Calu3 (cell line): ENCODE measurements at places on chromosomes 12 and 14.

- no peak for DNase-seq
These were observed 32.3 kb downstream of the DDX51 start for GRCh38 chr12:132111654-132112304.

- DNase-seq = peak; percentile 43
These were observed 6.6 kb downstream of the PHB2 start for GRCh38 chr12:6963791-6964413.

GRCh38 chr12:104544836-104545235 lies 88.1 kb downstream of the CHST11 start:
- no peak for DNase-seq

GRCh38 chr14:81147140-81147897 lies 73.4 kb downstream of the GTF2A1 start:
- DNase-seq = no peak

DNA sequence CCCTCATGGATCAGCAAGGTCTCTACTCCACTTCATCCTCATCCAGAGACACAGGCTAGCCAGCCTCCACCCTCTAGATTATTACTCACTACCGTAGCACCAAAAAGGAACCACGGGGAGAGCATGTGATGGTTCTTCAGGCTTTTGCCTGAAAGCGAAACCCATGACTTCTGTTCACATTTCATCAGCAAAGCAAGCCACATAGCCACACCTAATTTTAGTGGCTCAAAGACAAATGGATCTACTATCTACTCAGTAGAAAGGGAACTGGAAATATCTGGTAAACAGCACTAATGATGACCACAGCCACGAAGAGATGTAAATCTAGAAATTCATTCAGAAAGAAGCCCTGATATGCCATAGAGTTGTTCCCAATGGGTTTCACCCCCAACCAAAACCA lies 51.4 kb downstream of the VCPKMT start:
- no peak for DNase-seq

GRCh38 chr12:124147575-124147974 lies 147.3 kb upstream of the RFLNA start:
- DNase-seq = no peak

GRCh38 chr14:90652626-90653025 lies 163.6 kb downstream of the TTC7B start:
- no peak for DNase-seq

- no peak for DNase-seq
These were observed 462.5 kb downstream of the AEBP2 start for GRCh38 chr12:19901841-19902240.

DNA sequence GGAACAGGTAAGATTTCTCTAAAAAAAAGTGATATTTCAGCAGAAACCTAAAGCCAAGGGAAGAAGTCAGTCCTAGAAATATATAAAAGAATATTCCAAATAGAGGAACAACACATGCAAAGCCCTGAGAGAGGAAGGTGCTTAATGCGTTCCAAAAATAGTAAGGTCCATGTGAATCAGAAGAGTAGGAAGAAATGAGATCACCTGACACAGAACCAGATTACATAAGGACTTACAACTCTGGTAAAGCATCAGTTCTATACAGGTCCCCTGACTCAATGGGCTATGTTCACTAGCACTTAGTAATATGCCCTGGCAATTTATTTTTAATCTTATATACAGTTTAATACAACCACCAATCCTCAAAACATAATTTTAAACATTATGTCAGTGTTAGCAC lies 30.0 kb downstream of the SENP1 start:
- no peak for DNase-seq

GRCh38 chr12:14950421-14950820 lies 11.0 kb downstream of the ARHGDIB start:
- no peak for DNase-seq

DNA sequence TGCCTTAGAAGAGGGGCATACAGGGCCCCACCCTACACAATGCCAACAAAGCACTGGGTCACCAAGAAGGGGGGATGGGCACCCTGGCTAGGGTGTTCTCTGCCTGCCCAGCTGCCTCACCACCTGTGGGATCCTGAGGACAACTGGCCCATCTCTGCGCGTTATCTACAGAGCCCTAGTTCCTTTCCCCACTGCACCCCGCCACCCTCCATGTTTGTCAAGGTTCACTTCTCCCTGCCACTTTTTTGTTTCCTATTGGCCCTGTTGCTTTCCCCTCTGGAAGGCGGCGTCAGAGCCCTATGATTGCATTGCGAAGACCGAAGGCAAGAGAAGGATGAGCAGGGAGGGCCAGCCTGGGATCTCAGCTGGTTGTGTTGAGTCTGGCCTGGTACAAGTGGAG lies 1.6 kb downstream of the SLC48A1 start:
- DNase-seq = no peak

DNA sequence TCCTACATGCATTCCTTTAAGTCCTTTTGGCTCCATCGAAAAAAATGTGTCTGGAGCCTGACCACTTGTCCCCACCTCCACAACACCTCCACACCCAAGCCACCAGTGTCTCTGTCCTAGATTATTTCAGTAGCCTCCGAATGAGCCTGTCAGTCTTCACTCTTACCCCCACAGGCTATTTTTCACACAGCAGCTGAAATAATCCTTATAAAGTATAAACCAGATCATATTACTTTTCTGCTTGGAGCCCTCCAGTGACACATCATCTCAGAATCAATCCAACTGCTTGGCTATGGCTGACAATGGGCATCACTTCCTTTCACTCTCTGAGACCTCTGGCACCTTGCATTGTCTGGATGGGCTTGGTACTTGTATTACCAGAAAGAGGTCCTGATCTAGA lies 44.9 kb downstream of the BBS10 start:
- no peak for DNase-seq

DNA sequence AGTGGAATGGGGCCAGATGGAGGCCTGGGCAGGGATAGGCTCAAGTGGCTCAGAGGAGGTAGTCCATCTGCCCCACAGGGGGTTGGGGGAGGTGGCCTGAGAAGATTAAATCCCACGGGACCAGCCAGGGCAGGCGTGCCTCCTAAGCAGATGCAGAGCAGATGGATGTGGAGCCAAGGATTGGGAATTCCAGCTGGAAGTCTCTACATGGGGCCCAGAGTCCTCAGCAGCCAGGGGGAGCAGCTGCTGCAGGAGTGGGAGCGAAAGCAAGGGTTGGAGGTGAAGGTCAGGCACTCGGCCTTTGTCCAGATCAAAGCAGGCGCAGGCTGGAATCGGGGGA lies 42.4 kb upstream of the VRK1 start:
- DNase-seq = no peak

DNA sequence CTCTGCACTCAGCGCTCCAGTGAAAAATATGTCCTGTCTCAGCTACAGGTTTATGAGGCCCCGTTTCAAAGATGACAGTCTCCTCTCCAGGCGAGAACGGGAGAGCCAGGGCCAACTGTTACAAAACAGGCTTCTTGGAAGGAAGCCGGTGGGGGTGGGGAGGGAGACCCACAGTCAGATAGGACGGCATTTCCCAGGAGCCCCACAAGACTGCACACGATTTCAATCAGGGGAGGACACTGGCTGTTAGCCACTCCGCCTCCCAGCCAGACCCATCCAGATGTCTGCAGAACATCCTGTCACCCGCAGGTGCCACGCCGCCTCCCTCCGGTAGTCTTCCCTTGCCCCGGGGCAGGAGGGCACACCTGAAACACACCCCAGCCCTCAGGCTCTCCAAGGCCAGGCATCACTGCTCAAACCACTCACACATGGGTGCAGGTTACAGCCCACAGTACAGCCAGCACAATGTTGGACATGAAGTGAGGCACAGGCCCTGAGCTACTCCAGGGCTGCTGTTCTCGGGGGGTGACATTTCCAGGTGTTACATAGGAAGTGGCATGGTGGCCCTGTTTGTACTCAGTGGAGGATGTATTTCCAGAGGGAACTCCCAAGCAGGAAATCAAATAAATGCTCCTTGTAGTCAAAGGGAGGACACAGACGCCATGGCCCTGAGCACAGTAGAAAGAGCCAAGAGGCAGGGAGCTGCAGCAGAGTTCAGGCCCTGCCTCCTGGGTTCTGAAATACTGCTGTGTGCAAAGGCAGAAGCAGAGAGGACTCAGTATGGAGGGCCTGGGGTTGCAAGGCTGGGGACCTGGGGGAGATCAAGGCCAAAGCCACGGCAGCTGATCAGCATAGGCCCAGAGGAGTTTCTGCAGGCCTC lies 138.1 kb downstream of the BCL11B start:
- DNase-seq = no peak

DNA sequence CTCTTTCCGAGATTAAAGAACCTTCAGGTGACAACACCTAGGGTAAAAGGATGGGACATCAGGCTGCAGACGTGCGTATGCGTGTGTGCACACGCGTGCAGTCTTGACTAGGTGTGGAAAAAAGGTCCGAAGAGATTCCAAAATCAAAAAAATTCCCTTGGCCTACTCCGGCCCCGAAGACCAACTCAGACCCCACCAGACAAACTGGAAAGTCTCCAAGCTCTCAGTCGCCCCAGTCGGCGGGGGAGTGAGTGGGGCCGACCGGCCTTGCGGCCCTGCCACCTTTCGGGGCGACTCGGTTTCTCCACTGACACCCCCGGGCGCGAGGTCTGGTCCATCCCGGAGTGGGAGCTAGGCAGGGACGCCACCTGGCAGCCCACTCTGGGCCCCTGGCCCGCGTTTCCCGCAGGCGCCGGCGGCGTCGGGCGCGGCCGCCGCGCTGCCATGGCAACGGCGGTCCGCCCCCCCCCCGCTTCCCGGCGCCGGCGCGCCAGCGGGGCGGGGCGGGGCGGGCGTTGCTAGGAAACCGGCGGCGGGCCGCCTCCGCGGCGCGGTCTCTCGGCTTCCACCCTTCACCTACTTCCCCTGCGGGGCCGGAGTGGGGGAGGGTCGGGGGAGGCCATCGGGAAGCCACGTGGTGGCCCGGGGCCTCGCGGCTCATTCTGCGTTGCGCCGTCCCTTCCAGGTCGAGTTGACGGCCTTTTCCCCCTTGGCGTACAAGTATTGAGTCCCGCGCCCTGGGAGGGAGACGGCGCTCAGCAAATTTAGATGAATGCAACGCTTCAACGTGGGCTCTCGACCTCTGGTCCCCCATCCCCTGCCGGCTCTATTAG lies 253.1 kb downstream of the EFCAB11 start:
- DNase-seq = peak; percentile 80

GRCh38 chr14:70602254-70602653 lies 1.8 kb upstream of the MED6 start:
- DNase-seq = no peak

- peak; percentile 64 for DNase-seq
These were observed 18.3 kb upstream of the LRP1-AS start for GRCh38 chr12:57165741-57166140.

DNA sequence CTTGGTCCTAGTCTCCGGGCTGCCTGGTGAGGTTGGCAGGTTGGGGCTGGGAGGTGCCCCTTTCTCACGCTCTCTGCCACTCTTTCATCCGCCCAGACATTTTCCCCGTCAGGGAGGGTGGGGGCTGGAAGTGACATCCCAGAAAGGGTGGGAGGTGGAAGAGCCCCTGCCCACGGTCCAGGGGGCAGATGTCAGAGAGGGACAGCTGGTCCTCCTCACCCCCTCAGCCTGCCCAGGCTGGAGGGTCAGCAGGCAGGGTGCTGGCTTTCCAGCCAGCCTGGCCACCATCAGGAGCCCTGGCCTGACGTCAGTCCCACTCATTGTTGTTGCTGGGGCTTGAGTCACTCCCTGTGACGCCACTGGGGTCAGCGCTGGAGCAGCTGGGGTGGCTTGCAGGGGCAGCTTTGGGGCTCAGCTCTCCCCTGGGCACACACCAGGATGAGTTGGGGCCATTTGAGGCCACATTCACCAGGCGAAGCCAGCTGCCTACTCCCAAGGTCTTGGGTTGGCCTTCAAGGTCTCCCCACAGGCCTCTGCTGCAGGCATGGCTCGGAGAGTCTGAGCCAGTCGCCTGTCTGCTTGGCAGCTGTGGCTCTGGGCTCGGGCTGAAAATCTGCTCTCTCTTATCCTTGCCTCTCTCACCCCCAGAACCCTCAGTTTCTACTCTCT lies 5.7 kb upstream of the ATG101 start:
- DNase-seq = no peak

- no peak for DNase-seq
These were observed 148.6 kb downstream of the SLC6A15 start for GRCh38 chr12:84764001-84764400.

GRCh38 chr14:90717916-90718315 lies 98.3 kb downstream of the TTC7B start:
- no peak for DNase-seq

DNA sequence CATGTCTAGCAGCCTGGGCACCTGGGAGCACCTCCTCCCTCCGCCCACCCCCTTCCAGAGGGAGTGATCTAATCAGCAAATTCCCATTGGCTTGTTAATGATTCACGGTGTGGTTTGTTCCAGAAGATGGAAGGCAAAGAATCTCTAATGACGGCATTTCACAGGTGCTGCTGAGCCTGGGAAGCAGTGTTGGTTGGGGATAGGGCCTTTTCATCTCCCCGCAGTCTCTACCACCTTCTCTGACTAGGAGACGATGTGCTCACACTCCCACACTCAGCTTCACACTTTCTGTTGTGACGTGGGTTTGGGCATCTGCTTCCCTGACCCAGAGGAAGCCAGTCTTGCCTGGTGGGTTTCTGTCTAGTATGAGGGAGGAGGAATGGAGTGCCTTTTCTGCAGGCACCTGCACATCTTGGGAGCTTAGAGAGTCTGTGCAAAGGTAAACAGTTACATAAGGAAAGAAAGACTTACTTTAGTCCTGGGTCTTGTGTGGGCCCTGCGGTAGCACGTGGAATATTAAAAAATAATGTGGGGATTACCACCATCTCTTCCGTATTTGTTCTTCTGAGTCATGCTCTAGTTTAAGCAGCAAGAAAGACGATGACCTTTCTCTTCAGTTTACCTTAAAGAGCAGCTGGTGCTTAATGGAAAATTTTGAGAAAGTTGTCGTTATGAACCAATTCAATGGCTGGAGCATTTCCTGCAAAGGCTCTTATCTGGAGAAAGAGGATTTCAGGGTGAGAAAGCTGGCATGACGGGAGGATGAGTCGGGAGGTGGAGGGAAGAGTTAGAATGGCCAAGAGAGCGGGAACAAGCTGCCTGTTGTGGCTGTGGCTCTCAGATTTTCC lies 70.6 kb upstream of the ARHGAP5 start:
- peak; percentile 74 for DNase-seq

GRCh38 chr14:90844321-90844720 lies 28.1 kb upstream of the TTC7B start:
- DNase-seq = no peak

- DNase-seq = no peak
These were observed 8.0 kb downstream of the LGMN start for GRCh38 chr14:92740440-92740839.

GRCh38 chr12:80937391-80938238 lies at the start of gene LIN7A:
TSS of gene LIN7A (minus strand) at chr12:80937934. CDS start at chr12:80937722, 212 bp downstream.
- DNase-seq = peak; percentile 33

DNA sequence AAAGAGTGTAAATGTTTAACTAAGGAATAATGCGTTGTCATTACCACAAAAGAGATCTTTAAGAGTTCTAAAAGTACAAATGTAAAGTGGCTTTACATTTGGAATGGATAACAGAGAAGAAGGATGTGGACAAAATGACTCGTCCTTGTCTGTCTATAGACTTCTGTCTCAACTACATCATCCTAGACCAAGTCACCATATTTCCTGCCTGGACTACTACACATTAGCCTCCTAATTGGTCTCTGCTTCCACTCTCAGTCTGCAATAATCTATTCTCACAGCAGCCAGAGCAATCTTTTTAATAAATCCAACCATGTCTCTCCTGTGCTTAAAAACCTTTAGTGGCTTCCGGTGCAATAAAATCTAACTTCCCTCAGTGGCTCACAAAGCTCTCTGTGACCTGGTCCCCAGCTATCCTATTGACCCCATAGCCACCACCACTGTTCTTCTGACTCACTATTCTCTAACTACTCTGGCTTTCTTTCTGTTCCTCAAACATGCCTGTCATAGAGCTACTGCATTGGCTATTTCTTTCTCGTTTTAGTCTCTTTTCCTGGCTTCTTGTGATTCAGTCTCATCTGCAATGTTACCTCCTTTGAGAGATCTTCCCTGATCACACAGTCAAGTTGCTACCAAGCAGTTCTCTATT lies 91.1 kb downstream of the MYF5 start:
- DNase-seq = no peak

GRCh38 chr14:72478471-72478893 lies 415.4 kb downstream of the DPF3 start:
- no peak for DNase-seq
